ENCODE measurements at places on chromosomes 2 and 18. TPM values are rescaled to one million over a fixed set of nuclear protein-coding genes. Genes with fewer than 3 reads are reported as not detected.

DNA sequence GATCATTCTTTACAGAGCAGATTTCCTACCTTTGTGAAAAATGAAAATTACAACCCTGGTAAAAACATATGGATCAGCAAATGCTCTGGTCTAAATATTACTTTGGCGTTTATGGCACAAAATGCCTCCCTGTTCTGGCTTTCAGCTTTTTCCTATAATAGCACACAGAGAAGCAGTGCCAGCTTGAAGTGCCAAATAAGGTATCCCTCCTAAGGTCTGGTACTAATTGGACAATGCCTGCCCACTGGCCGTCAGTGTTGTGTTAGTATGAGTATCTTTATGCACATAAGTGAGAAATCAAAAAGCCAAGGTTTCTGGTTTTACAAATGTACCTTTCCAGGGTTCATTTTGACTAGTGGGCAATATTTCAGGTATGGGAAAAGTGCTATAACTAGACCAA lies 1293.7 kb upstream of the FAM98A start:
- no peak for DNase-seq

GRCh38 chr2:43157506-43158246 lies 68.7 kb downstream of the ZFP36L2 start:
- no peak for DNase-seq

DNA sequence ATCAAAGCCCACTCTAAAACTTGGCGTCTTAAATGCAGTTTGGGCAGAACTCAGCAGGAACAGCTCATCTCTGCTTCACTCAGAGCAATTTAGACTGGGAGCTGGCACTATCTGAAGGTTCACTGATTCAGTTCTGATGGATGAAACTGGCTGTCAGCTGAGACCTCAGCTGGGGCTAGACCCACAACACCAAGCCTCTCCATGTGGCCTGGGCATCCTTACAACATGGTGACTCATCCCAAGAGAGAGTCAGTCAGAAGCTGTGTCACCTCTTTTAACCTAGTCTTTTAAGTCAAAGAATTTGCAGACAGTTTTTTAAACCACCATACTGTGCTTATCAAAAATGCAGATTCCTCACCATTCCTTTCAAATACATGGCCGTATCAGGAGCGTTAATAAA lies 62.6 kb upstream of the ZNF397 start:
- no peak for DNase-seq

DNA sequence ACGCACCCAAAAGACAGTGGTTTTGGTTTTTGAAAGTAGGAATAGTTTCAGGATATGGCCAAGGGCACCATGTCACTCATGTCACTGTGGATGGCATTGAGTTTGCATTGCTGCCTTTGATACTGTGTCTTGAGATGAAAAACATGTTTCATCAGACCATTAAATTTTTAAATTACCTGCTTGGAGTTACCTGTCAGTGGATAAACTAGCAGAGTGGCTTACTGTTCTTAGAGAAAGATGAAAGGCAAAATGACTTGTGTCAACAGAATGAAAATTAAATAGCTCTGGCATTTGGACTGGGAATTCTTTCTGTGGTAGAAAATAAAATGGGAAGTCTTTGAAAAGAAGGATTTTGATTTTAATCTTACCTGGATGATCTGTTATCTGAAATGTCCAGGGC lies 386 bp downstream of the ICOS start:
- no peak for DNase-seq

DNA sequence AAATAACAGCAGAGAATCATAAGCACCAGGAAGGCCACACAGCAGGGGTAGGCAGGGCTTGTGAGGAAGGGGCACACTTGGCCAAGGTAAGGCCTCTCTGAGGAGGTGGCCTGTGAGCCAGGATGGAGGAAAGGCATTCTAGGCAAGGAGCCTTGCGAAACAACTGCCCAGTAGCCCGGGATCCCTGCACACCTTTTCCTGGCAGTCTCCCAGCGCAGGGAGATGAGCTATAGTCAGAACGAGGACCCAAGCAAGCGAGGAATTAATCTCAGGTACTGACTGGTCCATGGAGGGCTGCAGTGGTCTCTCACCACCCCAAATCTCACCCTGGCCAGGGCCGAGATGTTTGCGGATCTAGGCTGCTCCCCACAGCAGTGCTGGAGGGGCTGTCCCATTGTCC lies 64.9 kb upstream of the STPG4 start:
- no peak for DNase-seq

- DNase-seq = no peak
Measured at GRCh38 chr18:63312019-63312409, 7.6 kb downstream of the BCL2 start.

DNA sequence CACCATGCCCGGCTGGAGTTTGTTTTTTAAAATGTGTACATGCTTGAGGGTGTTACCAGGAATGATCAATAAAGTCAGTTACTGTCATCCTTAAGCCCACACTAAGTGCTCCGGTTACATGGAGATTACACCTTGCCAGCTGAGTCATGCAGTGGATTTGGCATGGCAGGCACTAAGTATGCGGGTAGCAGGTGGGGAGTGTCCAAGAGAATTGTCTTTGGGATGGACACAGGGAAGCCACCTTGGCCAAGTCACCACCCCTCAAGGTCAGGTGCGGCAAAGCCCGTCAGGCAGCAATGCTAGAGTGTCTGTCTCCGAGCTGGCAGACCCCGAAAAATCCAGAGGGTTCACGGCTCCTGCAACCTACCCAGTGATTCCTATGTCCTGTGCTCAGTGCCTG lies 54.8 kb downstream of the GBX2 start:
- no peak for DNase-seq

DNA sequence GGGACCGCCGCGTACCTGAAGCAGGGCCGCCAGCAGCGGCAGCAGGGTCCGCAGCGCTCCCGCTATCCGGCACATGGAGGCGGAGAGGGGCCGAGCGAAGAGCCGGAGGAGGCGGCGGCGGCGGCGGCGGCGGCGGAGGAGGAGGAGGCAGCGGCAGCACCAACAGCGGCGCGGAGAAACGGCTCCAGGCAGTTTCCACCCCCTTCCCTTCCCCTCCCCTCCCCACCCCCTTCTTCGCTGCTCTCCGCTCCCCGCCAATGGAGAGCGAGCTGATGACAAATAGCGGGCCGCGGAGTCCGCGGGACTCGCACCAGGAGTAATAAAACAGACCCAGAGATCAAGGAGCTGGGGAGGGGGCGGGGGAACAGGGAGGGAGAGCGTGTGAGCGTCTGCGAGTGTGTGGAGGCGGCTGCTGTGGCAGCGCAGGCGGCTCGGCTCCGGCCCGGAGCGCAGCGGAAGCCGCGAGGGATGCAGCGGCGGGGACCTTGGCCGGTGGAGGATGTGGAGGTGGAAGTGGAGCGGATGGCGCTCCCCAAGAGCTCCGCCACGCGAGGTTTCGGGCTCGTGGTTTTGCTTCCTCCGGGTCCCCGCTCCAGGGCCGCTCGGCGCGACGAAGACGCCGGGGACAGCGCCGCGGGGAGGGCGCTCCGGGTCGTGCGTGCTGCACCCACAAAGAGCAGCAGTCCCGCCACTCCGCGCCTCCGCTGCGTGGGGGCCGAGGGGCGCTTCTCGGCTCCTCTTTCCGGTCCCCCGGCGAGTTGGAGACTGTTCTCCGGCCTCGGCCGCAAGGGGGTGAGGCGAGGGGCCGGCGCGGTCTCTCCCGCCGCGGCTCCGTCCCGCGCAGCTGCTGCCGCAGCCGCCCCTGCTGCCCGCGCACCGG lies at the start of gene CDH2:
Gene CDH2 (minus strand): TSS at position 183 of the 880 bp plus-strand sequence. CDS start 108 bp downstream, at position 75.
- DNase-seq = peak; percentile 96

- DNase-seq = no peak
Measured at GRCh38 chr2:232293191-232293590, 85.4 kb upstream of the ALPP start.

GRCh38 chr2:218880859-218881594 lies 375 bp downstream of the WNT10A start:
- DNase-seq = no peak

DNA sequence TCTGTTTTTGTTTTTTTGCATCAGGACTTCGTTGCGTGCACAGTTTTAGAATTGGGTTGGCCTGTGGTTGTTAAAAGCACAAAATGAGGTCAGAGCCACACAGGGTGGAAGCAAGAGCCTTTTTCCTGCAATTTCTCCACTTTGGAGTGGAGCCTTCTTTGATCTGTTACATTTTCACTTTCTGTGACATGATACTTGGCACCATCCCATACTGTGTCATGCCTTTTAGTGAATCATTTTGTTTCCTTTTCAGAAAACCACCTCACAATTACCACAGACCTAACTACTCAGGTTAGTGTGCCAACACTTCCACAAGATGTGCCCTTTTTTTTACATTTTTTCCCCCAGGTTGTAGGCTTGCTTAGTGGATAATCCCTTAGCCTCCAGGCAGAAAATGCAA lies 32.5 kb downstream of the MERTK start:
- DNase-seq = no peak

- no peak for DNase-seq
Measured at GRCh38 chr18:26322890-26323653, 96.8 kb downstream of the TAF4B start.

Gene MRPL53
- 50.8 TPM for total RNA-seq

Gene RAX
- 0.06 TPM for total RNA-seq

Gene GDF7
- total RNA-seq = 0.14 TPM

Gene TEX44
- not detected for total RNA-seq

Gene SNRNP200
- 85.3 TPM for total RNA-seq

Gene UPP2
- not detected for total RNA-seq

Gene KLHL29
- total RNA-seq = 11.0 TPM

Gene LHCGR
- total RNA-seq = not detected

Gene MROH2A
- 0.12 TPM for total RNA-seq

Gene FAM161A
- 3.3 TPM for total RNA-seq

Data from cardiac muscle cell (in vitro differentiated cells and primary cell).